Fibroblast of the aortic adventitia (primary cell): ENCODE measurements at places on chromosomes 13 and 19.

GRCh38 chr13:98279473-98280175 lies 102.6 kb upstream of the RNF113B start:
- no peak for DNase-seq

- no peak for DNase-seq
Observed at GRCh38 chr19:44696939-44697669, 1.8 kb upstream of the CEACAM16 start.

- no peak for DNase-seq
Observed at GRCh38 chr19:16575861-16576689, 3.9 kb upstream of the SLC35E1 start.

- DNase-seq, result no peak
Observed at GRCh38 chr19:31255174-31255799, 93.9 kb downstream of the TSHZ3 start.

DNA sequence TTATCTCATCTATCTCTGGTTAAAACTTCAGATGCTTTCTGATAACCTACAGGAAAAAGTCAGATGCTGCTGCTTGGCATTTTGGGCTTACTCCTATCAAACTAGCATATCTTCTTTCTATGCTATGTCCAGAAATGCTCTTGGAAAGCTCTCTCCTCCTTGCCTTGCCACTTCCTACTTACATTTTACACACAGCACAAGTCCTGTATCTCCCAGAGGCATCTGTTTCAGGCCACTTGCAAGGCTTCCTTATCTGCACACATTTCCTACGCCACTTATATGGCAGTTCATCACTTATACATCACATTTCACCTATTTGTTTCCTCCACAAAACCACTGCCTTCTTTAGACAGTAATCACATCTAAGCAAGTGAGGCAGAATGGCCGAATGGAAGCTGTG lies 220.3 kb downstream of the DNAJC15 start:
- no peak for DNase-seq

DNA sequence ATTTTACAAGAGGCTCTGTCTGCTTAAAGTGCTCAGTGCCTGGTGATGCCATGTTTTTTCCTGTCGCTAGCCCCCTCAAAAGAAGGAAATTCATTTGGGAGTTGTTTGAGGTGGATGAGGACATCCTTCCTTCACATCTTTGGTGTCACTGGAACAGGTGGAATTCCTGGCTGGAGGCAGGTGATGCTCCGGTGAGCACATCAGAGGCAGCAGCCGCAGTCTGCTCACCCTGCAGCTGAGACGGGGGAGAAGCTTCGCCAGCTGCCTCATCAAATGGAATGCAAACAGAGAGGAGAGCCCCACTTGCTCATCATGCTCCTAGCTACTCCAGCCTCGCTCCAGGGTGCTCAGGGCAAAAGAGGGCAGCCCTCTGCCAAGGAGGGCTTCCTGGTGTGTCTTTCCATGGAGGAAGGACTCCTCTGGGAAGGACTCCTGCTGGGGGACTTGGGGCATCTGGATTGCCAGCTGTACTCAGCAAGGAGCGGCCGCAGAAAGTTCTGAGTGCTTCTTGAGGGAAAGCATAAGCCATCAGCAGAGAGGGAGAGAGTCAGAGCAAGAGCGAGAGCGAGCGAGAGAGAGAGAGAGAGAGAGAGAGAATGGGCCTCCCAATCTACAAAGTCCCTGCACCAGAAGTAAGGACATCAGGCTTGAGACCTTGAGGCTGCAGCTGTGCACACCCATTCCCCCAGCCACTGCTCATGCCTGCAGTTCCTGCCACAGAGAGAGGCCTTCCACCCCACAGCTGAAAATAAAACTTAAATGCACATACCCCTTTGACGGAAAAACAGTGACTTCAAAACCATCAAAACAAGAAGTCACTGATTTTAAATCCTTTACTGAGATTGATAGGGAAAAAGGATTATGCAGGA lies 74.3 kb upstream of the UBL3 start:
- peak; percentile 39 for DNase-seq

DNA sequence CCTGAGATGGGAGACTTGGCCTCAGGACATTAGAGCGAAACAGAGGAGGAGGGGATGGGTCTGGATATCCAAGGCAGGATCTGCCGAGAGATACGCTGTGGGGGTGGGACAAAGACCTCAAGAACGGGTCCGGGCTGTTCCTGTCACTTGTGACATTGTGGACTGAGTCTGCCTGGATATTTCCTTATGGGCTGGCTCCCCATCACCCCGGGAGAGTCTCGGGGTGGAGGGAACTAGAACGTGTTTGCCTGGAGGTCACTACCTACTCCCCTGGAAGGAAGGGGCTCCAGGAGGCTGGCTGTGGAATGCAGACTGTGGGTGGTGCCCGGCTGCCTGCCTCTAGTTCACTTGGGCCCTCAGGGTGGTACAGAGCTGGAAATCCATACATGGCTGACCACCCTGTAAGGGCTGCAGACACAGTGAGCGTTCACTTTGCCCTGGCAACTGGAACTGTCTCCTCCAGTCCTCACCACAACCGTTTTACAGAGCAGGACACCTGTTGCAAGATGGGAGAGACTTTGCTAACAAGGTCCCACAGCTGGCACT lies 26.4 kb downstream of the DNM2 start:
- no peak for DNase-seq

GRCh38 chr19:43460362-43461016 lies 4.9 kb downstream of the LYPD3 start:
- DNase-seq, result no peak
